Hematopoietic multipotent progenitor cell treated with erythropoietin and hydrocortisone succinate and interleukin-3 and kit ligand, for 8 days (in vitro differentiated cells): ENCODE measurements at places on chromosomes 1 and 21.

DNA sequence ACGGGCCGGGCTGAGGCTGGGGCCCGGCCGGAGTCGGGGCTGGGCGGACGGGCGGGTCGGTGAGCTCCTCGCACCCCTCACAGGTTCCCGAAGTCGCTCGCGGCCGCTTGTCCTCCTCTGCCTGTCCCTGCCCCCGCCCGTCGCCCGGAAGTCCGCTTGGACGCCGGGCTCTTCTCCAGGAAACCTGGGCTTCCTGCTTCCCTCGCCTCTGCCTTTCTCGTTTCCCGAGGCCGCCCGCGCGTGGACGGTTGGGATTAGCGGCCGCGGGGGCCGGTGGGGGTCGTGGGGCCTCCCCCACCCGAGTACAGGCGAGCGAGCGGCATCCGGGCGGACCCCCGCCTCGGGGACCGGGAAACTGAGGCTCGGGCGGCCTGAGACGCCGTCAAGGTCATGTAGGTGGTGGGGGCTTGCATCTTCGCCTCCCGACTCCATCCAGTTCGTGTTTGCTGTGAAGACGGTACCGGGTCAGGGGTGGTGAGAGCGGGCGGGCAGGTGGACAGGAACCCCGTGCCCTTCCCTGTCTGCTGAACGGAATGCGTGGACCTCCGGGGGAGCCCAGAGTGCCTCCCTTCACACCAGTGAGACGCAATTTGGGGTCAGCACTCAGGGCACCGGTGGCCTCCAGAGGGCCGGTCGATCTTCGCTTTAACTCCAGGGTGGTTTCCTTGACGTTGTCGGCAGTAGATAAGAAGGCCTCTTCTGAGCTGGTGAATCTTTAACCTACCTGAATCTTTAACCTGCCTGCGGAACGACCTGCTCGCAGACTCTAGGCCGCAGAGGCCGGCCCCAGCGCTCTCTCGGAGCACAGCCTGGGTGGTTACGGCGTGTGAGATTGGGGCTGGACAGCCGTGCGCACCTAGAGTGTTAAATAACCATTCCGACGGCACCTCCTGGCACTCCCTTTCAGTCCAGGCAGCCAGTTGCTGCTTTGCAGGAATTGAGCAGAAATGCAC is 686 bp downstream of the ARF1 start:
- no peak for DNase-seq

GRCh38 chr1:2807678-2808385 is 6.3 kb upstream of the TTC34 start:
- DNase-seq, result no peak

DNA sequence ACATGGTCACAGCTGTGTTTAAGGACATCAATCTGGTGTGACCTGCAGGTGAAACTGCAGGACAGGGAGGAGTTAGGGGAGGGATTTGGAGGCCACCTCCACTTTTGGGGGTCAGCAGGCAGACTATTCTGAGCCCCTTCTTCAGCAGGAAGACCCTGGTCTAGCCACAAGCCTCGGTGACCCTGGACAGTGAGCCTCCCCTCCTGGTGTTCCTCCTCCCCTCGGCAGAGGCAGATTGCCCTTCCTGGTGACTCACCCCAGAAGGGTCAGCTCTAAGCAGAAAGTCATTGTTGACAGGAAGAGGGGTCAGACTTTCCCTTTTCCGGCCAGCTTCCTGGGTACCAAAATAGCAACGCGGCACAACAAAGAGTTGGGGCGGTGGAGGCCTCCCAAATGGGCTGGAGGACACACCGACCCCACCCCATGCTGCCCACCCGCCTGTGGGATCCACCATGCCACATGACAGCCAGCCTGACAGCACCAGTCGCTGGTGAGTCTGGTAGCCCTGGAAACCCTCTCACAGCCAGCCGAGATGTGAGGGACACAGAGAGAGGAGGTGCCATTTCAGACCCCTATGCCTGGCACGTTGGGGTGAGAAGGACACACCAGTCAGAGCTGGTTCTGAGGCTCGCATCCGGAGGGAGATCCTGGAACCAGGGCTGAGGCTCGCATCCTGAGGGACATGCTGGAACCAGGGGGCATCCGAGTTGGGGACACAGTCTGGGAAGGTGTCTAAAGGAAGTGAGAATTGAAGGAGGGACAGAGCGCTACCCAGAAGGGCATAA is 14.7 kb upstream of the CSF1 start:
- no peak for DNase-seq

- DNase-seq, result no peak
Measured at GRCh38 chr1:151324390-151324930, 2.8 kb downstream of the PI4KB start.

- no peak for DNase-seq
Measured at GRCh38 chr1:158124034-158124433, 56.7 kb upstream of the CD1D start.

- DNase-seq, result no peak
Measured at GRCh38 chr21:45470773-45471524, 66.0 kb downstream of the COL18A1 start.

DNA sequence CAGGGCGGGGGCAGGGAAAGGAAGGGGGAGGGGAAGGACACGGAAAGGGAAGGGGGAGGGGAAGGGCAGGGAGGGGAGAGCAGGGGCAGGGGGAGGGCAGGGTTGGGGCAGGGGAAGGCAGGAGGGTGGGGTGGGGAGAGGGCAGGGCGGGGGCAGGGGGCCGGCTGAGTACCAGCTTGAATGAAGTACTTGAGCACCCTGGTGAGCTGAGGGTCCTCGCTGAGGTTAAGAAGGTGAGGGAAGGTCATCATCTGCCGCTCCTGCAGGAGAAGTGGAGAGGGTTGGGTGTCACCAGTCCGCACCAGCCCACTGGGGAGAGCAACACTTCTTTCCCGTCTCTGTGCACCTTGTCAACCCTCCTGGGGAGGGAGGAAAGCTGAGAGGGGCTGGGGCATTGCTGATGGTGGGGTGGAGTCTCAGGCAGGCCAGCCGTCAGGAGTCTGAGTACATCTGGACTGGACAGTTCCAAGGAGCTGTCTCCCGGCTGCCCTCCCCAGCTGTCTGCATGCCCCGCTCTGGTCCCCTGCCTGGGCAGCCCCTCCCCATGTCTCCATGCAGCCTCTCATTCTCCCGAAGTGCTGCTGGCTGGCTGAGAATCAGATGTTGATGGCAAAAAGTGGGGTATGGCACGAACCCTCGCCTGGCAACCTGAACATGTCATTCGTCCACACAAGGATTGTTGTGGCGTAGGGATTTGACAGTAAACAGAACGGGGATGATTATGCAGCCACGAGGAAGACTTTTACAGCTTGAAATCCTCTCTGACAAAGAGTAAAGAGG is 70.0 kb downstream of the SCCPDH start:
- no peak for DNase-seq

DNA sequence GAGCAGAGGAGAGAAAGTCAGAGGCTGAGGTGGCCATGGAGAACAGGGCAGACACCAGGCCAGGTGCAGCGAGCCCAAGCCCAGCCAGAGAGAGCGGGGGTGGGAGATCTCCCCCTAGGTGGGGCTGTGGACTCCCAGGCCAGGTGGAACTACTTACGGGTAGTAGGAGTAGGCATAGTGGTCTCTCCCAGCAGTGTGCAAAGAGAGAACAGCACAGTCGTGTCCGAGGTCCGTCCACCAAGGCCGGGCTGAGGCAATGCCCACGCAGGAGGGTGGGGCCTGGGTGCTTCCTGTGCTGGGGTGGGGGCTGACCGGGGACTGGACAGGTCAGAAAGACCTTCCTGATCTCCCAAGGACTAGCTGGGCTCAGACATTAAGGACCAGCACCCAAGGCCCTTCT is 263.7 kb downstream of the PTPRU start:
- DNase-seq, result no peak

- peak; percentile 40 for DNase-seq
Measured at GRCh38 chr1:70896224-70896623, 151.4 kb downstream of the PTGER3 start.

DNA sequence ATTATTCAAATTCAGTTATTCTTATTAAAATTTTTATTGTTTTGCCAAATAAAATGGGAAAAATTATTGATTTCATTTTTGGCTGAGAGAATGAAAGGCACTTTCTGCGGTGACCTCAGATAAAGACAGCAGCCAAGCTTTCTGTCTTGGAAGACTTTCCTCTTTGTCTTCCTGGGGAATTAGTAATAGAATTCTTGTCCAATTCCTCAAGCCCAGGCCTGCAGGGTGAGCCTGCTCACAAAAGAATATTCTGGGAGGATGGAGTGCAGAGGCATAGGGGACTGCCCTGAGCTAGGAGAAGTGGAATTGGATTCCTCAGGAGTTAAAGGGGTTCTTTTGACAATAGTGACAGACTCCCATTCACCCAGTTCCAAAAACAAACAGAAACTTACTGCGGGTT is 614.5 kb upstream of the ADGRL2 start:
- DNase-seq, result no peak

DNA sequence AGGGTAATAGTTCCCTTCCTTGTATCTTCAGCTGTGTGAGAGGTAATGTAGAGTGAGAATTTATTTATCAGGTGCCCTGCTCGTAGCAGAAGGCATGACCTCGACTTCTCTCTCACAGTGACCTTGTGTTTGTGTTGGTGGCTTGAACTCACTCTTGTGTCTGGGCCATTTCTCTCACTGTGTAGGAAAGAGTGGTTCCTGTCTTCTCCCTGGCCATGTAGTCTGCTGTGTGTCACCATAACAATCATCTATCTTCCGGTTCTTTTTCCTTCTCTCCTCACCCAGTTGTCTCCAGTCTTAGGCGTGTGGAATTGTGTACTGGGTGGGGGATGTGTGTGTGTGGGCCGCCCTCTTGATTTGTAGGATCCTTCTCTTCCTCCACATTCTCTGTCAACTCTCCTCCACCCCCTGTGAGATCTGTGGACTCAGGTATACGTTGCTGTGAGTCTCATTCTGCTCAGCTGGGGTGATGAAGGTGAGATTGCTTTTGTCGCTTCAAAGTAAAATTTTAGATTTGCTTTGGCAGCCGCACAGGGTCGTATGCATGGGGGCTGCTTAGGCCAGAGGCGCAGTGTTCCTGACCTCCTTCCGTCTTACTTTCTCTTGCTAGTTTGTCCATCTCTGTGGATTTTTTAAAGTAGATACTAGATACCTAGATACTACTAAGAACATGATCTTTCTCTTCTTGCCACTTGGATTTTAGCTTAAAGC is 31.6 kb downstream of the MAPKAPK2 start:
- DNase-seq, result no peak

DNA sequence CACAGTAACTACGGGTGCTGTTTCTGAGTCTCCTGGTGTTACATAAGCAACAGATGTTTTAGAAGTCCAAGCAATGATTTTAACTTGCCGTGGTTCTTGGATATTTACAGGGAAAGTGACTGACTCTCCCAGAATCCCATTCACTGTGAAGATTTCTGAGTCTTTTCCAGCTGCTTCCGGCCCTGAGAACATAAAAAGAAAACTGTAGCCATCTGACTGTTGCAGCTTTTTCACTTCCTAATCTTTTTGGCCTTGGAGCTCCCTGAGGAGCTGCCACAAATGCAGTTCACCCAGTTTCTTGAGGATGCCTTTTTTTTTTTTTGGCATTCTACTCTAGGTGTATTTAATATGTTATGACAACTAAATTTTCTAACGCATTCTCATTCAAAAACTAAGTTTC is 13.7 kb downstream of the CD84 start:
- DNase-seq, result no peak

DNA sequence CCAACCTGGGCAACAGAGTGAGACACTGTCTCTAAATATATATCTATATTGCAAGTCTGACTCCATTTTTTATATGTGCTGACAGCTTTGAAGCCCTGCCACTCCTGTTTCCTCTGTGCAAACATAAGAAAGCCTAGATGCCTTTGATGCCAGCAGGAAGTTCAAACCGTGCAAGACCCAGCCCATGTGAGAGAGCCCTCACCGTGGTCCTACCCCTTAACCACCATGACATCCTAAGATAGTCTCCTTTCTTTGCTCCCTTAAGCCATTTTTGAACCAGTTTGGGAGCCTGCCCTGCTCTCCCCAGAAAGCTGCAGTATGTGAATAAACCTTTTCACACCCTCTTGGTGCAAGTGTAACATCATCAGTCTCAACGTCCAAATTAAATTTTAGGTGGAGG is 3.7 kb upstream of the DIPK1A start:
- DNase-seq, result no peak
